ENCODE measurements at places on chromosomes 6 and 20.

GRCh38 chr6:166770216-166771116, 143.4 kb upstream of the RPS6KA2 start:
- DNase-seq, result no peak

DNA sequence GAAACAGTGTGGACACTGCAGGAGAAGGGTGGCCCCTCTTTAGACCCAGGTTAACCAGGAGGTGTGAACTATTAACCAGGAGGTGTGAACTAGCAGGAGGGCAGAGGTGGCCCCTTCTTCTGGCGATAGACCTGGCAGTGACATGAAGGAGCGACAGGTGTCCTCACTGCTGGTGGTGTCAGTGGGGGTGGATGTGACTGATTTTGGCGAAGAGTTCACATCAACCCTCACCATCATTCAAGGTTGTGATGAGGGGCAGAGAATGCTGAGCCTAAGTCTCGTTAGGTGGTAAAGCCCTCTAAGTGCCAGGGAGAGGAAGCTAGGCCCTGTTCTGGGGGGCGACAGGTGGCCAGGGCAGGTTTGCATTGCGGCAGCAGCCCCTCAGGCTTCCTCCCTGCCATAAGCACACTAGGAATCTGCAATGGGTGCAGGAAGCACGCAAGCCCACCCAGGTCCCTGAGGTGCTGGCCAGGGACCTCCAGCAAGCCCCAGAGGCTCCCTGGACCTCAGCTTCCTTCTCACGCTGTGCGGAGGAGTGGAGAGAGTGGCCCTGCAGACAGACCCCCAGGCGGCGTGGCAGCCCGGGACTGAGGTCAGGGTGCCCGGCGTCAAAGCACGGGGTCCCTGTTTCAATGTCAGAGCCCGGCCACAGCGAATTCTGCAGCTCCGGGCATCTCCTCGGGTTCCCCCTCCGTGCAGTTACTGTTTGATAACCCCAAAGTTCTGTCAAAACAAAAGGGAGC, 13.7 kb downstream of the NPEPL1 start:
- DNase-seq, result no peak

DNA sequence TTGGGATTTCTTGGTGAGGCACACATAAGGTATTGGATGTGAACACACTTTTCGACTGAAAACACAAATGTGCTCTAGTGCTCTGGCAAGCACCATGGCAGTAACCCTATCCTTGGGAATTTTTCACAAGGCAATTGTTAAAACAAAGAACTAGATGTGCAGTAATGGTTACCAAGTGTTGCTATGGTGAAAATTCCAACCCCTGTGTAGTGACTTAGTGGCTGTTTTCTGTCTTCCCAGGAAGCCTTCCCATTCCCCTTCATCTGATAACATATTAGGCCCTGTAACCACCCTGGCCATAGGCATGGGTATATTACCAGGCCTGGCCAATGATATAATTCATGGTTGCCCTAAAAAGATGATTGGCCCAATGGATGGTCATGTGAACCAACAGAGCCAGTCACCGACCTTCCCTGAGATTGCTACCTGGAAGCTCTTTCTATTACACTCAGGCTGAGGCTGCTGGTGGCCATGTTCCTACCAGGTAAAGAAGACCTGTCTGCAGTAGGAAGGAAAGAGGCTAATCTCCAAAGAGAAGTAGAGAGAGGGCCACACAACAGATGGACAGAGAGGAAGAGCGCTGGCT, 4.1 kb downstream of the C20orf202 start:
- DNase-seq, result no peak

GRCh38 chr6:52407467-52407866, 12.7 kb upstream of the EFHC1 start:
- no peak for DNase-seq

- DNase-seq, result no peak
These were observed 117.8 kb downstream of the RTN4IP1 start for GRCh38 chr6:106511288-106512047.

DNA sequence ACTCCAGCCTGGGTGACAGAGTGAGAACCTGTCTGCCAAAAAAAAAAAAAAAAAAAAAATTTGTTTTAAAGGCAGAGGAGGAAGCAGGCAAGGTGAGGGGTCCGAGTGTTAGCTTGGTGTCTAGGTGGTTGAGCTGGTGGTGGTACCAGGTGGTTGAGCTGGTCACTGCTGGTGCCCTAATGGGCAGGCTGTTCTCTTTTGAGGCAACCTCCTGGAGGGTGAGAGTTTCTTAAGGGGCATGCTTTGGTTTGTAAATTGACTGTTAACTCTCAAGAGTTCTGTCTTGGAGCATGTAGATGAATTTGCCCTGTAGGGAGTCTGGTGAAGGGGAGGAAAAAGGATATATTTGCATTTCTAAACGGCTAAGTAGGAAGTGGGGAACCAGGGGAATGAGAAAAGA, 52.7 kb downstream of the BANF2 start:
- DNase-seq, result no peak

- no peak for DNase-seq
These were observed 194.7 kb upstream of the MCHR2 start for GRCh38 chr6:100188754-100189153.

- no peak for DNase-seq
These were observed 99.7 kb upstream of the STMND1 start for GRCh38 chr6:17002123-17002522.

DNA sequence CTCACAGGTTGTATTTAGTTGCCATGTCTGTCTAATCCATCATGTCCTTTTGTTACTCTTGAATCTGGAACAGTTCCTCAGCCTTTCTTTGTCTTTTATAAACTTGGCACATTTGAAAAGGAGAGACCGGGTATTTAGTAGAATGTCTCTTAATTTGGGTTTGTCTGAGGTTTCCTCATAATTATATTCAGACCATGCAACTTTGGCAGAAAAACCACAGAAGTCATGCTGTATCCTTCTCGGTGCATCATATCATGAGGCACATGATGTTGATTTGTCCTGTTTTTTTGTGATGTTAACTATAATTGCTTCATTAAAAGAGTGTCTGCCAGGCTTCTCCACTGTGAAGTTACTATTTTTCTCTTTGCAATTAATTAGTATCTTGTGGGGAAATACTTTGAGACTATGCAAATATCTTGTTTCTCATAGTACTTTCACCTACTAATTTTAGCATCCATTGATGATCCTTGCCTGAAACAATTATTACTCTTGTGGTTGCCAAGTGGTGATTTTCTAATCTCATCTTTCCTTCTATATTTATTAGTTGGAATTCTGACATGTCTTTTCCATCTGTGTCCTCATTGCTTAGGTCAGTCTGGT, 837.3 kb downstream of the DHX35 start:
- DNase-seq, result no peak

DNA sequence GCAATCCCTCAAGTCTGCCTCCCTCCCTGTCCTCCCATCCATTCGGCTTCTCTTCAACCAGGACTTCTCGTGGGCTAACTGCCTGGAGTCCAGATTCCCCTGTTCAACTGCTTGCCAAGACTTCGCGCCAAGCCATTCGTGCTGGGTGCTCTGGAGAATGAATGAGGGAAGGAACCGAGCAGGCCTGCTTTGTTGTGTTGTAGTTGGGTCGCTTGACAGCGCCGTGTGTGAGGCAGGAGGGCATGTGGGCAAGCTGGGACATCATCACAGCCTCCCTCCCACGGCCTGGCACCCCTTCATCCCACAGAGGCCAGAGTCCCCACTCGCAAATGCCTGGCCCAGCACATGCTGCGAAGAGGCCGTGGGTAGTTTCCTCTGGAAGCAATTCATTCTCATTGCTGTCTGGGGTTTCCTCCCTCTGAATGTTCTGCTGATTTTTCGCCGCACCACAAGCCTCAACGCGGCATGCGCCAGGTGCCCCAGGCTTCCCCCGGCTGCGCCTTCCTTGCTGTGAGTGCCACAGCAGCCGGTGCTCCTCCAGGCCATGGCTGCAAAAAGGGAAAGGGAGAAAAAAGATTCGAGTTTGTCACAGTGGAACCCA, 336.0 kb downstream of the QKI start:
- DNase-seq, result no peak

DNA sequence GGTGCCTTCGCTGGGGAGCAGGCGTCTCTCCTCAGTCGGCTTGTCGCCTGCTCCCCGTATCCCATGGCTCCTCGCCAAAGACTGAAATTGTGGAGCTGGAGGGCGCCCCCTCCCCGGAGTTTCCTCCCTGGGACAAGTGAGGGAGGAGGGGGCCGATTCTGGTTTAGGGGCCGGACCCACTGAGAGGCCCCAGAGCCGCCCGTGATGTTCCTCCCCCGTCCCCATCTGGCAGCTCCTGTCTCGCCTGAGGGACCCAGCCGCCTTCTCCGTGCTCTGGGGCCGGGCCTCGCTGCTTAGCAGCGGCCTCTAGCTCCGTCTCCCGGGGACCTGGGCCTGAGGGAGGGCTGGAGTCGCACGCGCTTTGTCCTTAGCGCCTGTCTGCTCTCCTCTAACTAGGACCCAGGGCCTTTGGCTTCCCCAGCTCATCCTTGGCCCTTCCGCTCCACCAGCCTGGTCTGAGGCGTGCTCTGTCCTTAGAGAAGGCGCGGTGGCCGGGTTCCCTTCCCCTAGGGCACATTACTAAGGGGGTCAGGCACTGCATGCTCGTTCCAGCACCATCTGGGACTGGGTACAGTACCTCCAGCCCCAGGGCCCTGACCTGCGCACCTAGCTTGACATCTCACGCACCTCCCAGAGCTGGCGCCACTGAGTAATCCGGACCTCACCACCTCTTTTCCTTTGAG, 29.7 kb downstream of the SLC12A5 start:
- DNase-seq, result no peak

- no peak for DNase-seq
These were observed 154.6 kb downstream of the CDKAL1 start for GRCh38 chr6:20688710-20689500.

DNA sequence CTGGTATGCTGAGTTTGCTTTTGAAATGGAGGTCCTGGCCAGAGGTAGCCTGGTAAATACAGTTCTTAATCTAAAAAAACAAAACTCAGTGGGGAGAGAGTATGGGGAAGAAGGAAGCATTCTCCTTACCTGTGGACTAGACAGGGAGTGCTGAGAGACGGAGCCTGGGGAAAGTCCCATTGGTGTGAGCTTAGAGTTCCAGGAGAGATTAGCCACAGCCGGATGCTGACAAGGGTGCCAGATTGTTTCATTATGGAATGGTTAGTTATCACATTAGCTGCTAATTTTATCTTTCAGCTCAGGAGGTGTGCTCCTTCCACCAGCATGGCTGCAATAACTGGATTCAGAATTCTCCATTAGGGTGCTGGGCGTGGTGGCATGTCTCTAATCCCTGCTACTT, 75.9 kb downstream of the RREB1 start:
- no peak for DNase-seq

DNA sequence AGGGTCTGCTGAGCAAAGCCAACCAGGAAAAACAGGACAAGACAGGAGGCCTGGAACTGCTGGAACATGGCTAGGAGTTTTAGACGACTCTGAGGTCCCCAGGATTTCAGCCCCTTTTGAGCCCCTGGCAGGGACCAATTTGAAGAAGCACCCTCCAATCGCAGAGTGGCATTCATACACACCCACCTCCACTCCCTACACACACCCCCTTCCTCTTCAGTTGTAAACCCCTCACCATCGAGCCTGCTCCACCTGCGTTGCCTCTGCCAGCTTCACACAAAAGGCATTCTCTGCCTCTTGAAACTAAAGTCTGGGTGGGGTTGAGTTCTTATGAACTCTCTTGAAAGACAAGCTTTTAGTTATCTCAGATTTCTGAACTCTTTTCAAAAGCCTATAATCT, at the start of gene GPX6:
Gene GPX6, minus strand, starts transcription at position 118 of the 400 bp plus-strand sequence. Its CDS starts 50 bp downstream, at position 68.
- DNase-seq, result no peak

DNA sequence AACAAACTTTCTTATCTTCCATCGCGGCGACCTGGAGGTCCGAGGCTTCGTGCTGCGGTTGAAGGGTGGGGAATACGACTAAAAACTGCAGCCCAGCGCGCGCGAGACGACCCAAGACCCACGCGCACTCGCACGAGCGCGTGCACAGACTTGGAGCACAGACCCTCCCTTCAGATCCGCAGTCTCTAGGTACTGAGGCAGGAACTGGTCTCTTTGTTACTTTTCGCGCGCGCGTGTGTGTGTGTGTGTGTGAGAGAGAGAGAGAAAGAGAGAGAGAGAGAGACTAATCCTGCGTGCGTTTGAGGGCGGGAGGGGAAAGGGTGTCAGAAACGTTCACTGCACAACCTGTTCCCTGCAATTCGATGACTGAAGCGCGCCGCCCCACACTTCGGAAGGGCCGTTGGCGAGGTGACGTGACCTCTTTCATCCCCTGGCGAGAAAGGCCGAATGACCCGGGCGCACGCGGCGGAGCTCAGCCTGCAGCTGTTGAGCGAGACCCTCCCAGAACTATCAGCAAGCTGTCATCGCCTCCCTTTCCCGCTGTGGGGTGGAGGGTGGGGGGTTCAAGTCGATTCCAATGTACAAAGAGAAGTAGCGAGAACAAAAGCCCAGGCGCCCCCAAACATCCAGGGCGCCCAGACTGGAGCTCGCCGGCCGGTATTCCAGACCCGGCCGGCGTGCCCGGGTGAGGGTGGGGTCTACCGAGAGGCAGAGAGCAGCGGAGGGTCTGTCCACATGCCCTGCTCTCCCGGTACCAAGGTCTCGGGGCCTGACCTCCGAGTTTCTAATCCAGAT, 1.5 kb upstream of the TUBB2B start:
- peak; percentile 41 for DNase-seq

DNA sequence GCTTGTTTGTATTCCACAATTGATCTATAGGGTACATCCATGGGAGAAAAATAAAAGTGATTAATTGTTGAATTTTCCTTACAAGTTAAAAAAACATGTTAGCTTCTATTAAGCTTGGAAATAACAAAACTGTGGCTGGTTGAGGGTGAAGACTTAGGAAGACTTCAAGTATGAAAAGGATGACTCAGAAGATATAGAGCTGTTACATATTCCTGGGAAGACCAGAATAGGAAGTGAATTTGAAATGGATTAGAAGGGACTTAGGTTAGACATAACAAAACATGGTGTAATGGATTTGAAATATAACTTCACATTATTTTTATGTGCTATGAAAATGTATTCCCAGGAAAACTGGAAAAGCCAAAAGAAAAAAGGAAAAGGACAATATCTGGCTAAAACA, 732.2 kb downstream of the HDGFL1 start:
- DNase-seq, result no peak

GRCh38 chr20:50245498-50246366, 55.1 kb downstream of the CEBPB start:
- DNase-seq, result no peak

DNA sequence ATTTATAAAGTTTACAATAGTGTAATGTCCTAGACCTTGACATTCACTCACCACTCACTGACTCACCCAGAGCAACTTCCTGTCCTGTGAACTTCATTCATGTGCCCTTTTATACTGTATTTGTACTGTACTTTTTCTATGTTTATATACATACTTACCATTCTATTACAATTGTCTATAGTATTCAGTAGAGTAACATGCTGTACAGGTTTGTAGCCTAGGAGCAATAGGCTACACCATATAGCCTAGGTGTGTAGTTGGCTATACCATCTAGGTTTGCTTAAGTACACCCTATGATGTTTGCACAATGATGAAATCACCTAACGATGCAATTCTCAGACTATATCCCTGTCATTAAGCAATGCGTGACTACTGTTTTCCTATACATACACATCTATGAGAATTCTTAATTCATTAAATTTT, 17.5 kb downstream of the EDEM2 start:
- no peak for DNase-seq

All from stimulated activated CD4-positive, alpha-beta T cell treated with anti-CD3 and anti-CD28 coated beads, Interleukin-2, amount 100 ng/mL, for 24 hours (primary cell).